Occipital lobe (tissue), 3 donors: ENCODE measurements at places on chromosomes 5 and 9.
A peak's percentile ranks its signal among the peaks of the same experiment; 100 is the strongest.

- DNase-seq = no peak
Measured at GRCh38 chr9:69122549-69123141, 51.4 kb upstream of the TJP2 start.

GRCh38 chr9:76452839-76453238, 6.1 kb upstream of the GCNT1 start:
- no peak for DNase-seq

DNA sequence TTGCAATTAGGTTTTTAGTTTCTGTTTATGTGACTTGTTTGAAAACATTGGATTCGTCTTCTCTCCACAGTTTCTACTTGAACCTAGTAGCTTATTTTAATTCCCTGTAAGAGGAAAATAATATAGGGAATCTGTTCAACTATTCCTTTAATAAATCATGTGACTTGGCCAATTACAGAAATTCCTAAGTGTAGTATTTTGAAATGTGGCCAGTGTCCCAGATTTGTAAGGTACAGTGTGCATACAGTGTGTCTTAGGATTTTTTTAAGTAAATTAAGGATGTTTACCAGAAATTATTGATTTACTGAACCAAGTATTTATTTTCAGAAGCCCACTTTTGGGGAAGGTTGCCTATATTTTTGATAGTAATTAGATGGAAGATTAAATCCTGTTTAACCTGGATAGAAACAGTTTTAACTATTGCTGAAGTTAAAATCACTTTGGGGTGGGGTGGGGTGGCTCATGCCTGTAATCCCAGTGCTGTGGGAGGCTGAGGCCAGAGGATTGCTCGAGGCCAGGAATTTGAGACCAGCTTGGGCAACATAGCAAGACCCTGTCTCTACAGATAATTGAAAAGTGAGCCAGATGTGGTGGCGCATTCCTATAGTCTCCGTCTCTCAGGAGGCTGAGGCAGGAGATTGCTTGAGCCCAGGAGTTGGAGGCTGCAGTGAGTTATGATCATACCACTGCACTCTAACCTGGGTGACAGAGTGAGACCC, 36.9 kb downstream of the G3BP1 start:
- DNase-seq = no peak

- DNase-seq = peak; percentile 18
Measured at GRCh38 chr9:121021301-121021700, 28.8 kb downstream of the C5 start.

- DNase-seq = no peak
Measured at GRCh38 chr5:90550963-90551362, 7.6 kb upstream of the ADGRV1 start.

DNA sequence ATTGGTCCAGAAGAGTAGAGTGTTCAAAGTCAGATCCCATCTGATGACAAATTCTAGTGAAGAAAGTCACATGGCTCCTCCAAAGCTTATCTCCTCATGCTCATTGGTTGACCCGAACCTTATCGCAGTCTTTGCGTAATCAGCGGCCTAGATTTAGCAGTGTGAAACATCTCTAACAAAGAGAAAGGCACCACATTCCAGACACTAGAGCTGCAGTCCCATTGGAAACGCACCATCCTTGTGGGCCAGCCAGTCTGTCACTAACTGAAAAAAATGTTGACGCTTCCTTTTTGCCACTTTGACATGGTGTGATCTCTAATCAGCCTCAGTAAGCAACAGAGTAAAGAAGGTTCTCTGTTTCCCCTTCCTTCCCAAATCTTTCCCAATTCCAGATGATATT, 458.0 kb upstream of the WWC1 start:
- no peak for DNase-seq
